ENCODE measurements at places on chromosomes 1 and 21. TPM values are rescaled to one million over a fixed set of nuclear protein-coding genes. Genes with fewer than 3 reads are reported as not detected.
A peak's percentile ranks its signal among the peaks of the same experiment; 100 is the strongest.

IFT25 gene
- 35.4 TPM for total RNA-seq

WNT9A gene
- total RNA-seq, result 1.2 TPM

PROX1 gene
- 73.9 TPM for total RNA-seq

- no peak for DNase-seq
These were observed 38.8 kb downstream of the HMGB4 start for GRCh38 chr1:33902486-33903209.

DNA sequence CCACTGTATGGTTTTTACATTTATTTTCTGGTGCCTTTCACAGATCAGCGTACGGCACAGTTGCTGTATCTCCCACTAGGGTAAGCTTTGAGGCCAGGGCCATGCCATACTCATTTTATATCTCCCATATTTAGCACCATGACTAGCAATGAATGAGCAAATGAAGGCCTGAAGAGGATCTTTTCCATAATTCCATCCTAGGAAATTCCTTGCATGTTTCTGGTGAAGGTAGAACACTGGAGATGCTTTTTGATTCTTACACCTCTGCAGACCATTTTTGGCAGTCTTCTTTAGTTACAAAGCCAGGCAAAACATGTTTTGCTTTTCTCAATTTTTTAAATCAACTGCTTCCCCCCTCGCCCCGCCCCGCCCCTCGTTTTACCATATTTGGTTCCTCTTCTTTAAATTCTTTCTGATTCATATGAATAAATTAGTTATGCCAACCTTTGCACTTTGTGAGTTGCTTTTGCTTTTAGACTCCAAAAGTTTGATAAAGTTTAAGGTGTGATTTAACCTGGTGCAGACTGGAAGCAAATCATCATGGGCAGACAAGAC lies 78.9 kb upstream of the AK4 start:
- no peak for DNase-seq

- peak; percentile 26 for DNase-seq
These were observed 182.6 kb downstream of the VAV3 start for GRCh38 chr1:107782217-107782845.

- peak; percentile 97 for DNase-seq
These were observed 13.2 kb downstream of the AGRN start for GRCh38 chr1:1033009-1033587.

DNA sequence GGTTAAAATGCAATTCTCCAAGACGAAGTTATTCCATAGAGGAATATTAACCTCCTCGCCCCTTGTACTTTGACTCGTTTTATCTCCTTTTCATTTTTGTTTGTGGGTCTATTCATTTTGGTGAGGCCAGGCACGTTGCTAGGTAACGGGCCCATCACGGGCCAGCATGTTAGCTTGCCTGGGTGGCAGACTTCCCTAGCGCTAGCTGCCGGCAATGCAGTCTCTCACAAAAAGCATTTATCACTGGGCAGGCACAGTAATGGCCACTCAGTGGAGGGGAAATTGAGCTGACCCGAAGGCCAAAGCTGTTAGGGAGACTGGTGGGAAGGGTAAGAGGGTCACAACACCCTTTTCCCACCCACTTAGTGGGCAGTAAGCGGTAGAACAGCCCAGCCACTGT lies 234.4 kb upstream of the FOXD3 start:
- peak; percentile 45 for DNase-seq

GRCh38 chr1:147924813-147925212 lies 3.4 kb upstream of the GPR89B start:
- no peak for DNase-seq

DNA sequence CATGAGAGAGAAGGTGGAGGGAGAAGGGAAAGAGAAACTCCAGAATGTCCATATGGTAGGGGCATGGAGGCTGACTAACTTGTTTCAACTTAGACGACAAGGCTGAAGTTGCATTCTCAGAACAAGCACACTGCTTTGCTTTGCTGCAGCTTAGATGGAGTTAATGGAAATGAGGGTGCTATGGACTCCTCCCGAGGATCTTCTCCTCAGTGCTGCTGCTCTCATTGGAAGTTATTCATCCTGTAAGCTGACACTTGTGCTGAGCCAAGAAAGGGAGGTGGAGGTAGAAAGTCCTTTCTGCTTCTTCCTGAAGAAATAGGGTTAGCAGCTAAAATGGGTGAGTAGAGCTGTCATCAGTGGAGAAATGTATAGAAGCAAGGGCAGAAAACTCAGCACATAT lies 215.3 kb downstream of the SEC16B start:
- DNase-seq, result no peak

GRCh38 chr1:107677697-107678096 lies 287.3 kb downstream of the VAV3 start:
- DNase-seq, result no peak

DNA sequence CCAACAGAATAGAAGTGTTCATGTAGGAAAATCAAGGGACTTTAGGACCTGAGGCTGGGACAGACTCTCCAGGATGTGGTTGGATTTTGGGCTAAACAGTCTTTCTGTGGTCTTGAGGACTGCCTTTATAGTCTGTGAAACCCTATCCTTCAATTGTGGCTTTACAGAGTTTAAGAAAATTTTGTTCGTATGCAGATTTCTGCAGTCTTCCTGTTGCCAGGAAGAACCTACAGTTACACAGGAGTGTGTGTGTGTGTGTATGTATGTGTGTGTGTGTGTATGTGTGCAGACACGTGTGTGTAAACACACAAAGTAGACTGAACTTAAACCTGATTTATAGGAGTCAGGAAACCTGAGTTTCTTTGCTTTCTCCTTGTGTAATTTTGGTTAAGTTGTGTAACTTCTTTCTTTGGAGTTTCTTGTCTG lies 22.8 kb downstream of the NEK7 start:
- no peak for DNase-seq

GRCh38 chr1:206143537-206144172 lies 26.5 kb upstream of the AVPR1B start:
- DNase-seq, result no peak

GRCh38 chr1:228742281-228742860 lies 7.1 kb downstream of the RHOU start:
- no peak for DNase-seq
